Mammary epithelial cell (primary cell): ENCODE measurements at places on chromosomes 1 and 21.

- no peak for DNase-seq
Measured at GRCh38 chr1:203367057-203367456, 16.1 kb upstream of the FMOD start.

GRCh38 chr1:48679859-48680258, 96.8 kb downstream of the BEND5 start:
- DNase-seq, result no peak

GRCh38 chr1:155030243-155030795, 3.3 kb downstream of the DCST2 start:
- DNase-seq, result no peak

DNA sequence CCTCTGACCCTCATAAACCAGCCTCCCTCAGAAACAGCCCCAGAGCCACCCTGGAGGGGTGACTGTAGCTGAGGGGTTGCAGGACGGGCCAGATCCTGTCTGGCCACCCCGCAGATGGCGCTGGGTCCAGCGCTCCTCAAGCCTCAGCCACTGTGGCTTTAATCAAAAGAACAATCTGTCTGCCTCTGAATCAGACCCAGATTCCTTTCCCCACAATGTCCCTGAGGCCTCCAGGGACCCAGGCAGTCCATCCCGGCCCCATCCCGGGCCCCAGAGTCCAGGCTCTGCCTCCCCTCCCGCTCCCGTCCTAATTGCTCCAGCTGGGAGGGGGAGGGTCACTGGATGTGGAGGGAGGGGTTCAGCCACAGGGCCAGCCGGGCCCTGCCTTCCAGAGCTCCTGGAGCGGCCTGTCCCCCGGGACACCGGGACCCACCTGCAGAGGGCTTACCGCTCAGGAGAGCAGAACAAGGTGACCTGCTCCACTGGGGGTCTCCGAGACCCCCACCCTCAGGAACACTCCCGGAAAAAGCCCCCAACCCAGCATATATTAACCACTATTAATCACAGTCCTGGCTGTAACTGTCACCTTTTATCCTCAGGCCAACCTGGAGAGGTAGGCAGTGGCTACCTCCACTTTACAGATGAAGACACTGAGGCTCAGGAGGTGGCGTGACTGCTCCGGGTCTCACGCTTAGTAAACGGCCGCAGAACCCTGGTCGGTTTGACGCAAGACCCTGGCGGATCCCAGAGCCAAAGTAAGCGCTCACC, 836 bp upstream of the FBLIM1 start:
- no peak for DNase-seq

DNA sequence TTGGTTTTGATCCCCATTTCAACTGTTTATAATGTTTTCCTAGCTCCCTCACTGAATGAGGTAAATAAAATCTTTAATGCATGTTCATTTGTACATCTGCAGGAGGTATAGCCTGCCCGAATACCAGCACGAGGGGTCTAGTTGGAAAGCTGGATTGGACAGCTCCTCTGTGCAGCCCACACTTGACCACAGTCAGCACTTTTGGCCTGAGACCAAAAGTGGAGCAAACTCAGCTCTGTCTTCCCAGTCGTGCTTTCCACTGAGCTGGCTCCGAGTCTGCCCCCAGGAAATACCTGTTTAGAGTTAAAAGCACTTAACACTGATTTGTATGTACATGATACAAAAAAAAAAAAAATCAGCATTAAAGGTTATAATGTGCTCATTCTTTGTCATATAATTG, 224.4 kb downstream of the DSCAM start:
- peak; percentile 10 for DNase-seq

GRCh38 chr21:35273333-35273732, 224.2 kb upstream of the RUNX1 start:
- DNase-seq, result no peak

DNA sequence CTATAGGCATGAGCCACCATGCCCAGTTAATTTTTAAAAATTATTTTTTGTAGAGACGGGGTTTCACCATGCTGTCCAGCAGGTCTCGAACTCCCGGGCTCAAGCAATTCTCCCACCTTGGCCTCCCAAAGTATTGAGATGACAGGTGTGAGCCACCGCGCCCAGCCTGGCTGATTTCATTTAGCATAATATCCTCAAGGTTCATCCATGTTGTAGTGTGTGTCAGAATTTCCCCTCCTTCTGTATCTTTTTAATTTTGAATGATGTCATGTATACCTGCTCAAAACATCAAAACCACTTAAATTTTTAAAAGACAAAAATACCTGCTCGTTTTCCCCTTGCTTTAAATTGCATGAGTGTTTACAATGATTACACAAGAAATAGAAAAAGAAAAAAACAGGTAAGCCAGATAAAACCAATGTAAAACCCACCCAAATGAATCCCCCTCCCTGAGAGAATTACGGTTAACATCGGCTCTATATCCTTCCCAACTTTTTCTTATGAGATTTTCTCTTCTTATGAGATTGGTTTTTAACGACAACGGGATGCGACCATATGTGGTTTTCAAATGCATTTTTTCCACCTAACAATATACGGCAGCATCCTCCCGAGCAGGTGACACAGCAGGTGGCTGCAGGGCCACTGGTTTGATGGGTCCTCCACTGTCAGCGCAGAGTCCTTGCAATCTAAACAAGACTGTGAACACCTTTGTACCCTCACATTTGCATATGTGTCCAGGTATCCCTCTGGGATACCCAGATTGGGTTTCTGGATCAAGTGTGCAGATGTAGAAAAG, 22.1 kb downstream of the IFFO2 start:
- no peak for DNase-seq

- DNase-seq, result no peak
Measured at GRCh38 chr1:90990779-90991178, 31.1 kb downstream of the ZNF644 start.

DNA sequence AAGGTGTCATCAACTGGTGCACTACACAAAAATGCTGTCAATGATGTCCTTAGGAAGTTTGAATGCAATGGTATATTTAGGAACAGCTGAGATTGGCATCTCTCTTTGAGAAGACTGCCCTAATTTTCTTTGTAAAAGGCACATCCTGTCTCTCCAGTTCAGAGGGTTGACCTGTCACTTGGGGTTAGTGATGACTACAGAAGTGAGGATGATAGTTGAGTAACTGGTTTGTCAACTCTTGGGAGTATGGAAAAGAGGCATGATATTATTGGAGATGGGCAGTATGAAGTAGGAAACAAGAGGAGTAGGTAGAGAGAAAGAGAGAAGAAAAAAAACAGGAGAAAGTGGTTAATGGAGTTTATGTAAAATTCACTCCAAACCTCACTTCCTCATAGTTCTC, 40.4 kb upstream of the PIGC start:
- peak; percentile 59 for DNase-seq

- DNase-seq, result no peak
Measured at GRCh38 chr1:116287341-116288200, 85.5 kb upstream of the ATP1A1 start.

DNA sequence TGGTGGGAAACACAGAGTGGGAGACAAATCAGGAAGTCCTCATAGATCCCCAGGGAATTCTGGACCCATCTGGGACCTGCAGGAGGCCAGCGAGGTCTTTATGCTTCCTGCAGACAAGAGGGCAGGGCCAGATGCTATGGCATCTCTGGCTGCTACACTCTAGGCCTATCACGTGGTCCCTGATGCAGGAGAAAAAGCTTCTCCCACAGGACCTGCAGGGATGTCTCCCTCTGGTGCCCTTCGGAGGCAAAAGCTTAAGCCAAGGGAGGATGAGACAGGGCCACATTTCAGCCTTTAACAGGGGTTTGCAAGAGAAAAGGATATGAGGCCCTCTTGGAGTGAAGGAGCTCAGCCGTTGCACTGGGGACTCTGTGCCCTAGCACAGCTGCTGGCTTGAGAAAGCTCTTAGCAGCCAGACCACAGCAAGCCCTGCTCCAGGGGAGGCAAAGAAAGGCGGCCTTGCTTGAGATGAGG, 243.0 kb downstream of the C1orf94 start:
- DNase-seq, result no peak

DNA sequence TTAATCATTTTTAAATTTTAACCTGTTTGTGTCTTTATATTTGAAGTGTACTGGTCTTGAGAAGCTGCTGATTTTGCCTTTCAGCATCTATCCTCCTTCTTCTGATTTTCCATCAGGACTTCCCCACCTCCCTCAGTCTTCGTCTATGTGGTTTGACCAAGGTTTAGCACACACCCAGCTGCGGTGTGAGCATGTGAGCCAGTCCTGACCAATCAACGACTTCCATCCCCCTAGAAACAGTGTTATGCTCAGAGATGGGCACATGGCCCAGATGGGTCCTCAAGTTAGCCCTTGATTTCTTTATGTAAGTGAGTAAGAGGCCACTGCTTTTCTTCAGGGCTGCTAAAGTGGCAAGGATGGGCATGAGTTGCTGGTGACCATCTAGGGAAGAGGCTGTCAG, 190.8 kb downstream of the MATN1 start:
- DNase-seq, result no peak

GRCh38 chr21:15249285-15249993, 184.6 kb upstream of the NRIP1 start:
- DNase-seq, result no peak

GRCh38 chr1:20058531-20058930, 11.5 kb upstream of the PLA2G5 start:
- DNase-seq, result peak; percentile 88

DNA sequence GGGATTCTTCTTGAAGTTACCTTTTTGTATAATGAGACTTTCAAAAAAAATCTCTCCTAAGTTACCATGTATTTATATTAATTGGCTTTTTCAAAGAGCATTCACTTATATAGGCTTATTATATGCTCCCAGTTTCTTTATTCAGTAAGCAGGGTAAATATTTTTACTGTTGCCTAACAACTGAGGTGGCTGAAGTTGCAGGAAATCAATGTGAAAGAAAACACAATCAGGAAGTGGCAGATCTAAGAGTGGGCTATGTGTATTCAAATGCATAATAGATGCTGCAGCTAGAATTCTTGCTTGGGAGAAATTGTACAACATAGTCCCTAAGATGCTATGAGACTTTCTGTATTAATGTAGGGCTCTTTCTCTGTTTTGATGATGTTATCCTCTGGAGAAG, 606.9 kb downstream of the NUF2 start:
- DNase-seq, result no peak

GRCh38 chr1:14415396-14415795, 183.1 kb upstream of the KAZN start:
- no peak for DNase-seq

DNA sequence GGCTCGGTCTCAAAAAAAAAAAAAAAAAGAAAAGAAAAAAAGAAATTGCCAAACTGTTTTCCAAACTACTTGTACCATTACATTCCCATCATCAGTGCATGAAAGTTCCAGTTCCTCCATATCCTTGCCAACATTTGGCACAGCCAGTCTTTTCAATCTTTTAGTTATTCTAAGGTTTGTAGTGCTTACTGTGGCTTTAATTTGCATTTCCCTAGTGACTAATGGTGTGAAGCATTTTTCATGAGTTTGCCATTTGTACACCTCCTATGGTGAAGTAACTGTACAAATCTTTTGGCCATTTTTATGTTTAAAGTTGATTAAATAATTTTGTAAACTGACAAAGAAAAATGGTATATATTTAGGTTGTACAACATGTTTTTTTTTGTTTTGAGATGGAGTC, 70.7 kb downstream of the DEGS1 start:
- DNase-seq, result no peak

GRCh38 chr1:29767769-29768425, 531.6 kb downstream of the PTPRU start:
- no peak for DNase-seq

GRCh38 chr21:44779417-44780136, 22.0 kb downstream of the UBE2G2 start:
- DNase-seq, result peak; percentile 69

- DNase-seq, result no peak
Measured at GRCh38 chr1:210252621-210253051, 20.0 kb downstream of the SERTAD4 start.

DNA sequence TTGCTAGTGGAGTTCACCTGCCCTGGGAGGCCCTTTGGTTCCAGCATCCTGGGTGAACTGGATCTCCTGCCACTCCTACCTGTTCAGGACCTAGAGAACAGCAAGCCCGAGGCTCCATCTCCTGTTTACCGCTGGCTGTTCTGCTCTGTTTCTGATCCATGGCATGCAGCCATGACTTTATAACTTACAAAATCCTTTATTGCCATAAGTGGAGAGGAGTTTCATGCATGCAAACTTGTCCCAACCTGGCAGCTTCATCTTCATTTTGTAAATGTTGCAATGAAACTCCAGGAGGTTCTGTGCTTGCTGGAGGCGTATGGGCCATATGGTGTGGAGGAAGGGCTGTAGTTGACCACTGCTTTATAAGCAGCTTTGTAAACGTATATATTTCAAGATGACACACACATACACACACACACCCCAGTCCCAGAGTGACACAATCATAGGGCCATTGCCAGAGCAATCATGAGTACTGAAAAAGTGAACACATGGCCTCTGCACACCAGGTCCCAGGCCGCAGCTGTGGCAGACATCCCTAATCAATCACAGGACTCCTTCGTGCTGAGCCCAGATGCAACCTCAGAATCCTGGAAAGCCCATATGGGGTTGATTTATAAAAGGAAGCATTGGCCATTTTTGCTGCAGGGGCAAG, 69.0 kb downstream of the UBIAD1 start:
- peak; percentile 35 for DNase-seq
